ENCODE measurements at places on chromosomes 5 and 9.
A peak's percentile ranks its signal among the peaks of the same experiment; 100 is the strongest.

- DNase-seq: no peak
Observed at GRCh38 chr5:148020257-148020988, 43.4 kb upstream of the SPINK5 start.

- DNase-seq: no peak
Observed at GRCh38 chr5:127609957-127610356, 38.9 kb upstream of the CTXN3 start.

DNA sequence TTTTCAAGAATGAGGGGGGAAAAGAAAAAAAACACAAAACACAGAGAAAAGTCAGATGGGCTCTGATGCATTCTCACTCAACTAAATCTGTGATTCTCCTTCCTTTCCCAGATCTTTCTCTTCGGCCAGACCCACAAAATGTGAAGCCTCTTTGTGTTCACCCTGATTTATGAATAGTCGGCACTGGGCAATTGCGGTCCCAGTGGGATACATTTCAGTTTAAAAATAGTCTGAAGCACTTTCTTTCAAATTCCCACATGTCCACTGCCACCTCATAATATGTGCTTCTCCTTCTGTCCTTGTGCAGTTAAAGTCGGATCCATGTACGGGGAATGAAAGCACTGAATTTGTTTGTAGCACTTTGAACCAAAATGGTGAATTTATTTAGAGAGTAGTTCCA, 995.4 kb upstream of the WWC1 start:
- no peak for DNase-seq

GRCh38 chr5:113344973-113345940, 89.5 kb downstream of the TSSK1B start:
- no peak for DNase-seq

DNA sequence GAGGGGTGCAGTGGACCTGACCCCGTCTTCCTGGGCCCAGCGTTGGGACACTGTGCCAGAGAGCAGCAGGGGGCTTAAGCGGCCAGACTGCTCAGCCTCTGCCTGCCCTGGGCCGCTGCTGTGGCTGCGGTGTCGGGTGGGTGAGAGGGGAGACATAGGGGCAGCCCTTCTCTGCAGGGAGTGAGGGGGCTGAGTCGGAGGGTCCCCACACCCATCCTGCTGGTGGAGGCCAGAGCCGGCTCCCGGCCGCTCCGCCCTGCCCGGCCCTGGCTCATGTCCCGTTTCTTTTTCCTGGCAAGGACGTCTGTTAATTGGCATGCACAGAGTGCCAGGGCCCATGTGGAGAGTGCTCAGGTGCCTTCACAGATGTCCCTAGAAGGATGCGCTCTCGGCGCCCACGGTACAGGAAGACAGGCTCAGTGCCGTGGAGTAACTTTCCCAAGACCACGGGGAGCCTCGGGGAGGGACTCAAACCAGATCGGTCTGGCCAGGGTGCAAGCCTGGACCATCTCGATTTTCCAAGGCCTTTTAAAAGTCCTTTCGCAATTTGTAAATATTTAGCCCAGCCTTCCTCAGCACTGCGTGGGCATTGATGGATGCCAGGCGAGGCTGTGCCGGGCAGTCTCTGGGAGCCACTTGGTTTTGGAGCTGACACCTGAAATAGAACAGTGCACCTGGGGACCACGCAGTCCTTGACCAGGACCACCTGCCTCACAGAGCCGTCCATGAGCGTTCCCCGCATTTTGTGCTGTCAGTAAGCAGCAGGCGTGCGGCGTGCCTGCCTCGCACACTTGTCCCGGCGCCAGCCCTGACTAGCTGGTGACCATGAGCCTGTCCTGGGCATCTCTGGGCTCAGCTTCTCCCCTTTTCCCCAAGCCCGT, 60.9 kb downstream of the RXRA start:
- DNase-seq: no peak

DNA sequence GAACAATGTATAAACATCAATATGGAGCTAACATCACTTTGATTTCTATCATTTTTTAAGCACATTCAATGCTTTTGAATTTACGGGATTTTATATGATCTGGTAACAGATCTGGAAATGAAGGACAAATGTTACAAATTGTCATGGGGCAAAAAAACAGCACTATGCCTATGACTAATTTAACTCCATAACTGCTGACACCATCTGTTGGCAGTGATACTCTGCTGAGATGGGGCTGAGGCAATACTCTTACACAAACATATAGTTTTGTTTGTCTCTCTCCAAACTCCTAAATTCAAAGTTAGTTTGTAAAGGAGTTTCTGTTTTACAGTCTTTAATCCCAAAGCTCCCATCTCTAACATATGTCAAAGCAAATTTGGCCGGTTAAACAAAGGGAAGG, 132.5 kb upstream of the FER start:
- no peak for DNase-seq

GRCh38 chr5:177473443-177474001, at the start of gene DBN1:
DBN1 (minus strand) TSS chr5:177473634; CDS start chr5:177473521, 113 bp downstream.
- DNase-seq: peak; percentile 71

DNA sequence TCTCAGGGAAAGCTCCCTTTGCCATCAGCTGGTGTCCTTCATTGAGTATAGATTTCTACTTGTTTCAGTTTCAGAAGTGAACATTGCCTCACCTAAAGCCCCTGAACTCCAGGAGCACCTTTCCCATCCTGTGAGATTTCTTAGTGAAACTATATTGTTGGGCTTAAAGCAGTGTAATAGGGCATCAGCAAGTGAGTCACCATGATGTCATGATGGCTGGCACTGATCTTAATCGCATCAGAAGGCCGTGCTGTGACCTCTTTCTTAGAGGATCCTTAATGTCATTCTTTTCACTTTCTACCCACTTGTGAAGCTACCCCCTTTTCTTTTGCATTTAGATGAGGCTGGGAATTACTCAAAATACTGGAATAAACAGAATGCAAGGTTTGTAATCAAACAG, 401.3 kb downstream of the MTRR start:
- no peak for DNase-seq

DNA sequence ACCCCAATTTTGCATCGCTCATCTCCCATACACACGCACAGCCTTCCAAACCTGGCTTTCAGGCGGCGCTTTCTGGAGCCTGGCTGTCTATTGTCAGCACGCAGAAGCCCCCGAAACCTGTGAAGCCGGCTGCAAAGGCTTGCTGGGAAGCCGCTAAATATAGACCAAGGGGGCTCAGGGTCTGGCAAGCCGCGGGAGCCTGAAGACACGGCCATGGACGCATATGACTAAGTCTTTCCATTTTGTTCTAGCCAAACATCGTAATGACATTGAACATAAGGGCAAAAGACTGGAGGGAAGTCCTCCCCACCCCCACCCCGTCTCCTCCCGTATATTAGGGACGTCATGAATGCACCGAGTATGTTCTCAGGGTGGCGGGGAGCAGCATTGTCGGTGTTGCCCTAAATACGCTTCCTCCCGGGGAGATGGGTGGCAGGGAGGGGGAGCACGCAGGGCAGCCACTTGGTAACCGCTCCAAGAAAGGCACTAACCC, 1.1 kb downstream of the CTNND2 start:
- peak; percentile 28 for DNase-seq

DNA sequence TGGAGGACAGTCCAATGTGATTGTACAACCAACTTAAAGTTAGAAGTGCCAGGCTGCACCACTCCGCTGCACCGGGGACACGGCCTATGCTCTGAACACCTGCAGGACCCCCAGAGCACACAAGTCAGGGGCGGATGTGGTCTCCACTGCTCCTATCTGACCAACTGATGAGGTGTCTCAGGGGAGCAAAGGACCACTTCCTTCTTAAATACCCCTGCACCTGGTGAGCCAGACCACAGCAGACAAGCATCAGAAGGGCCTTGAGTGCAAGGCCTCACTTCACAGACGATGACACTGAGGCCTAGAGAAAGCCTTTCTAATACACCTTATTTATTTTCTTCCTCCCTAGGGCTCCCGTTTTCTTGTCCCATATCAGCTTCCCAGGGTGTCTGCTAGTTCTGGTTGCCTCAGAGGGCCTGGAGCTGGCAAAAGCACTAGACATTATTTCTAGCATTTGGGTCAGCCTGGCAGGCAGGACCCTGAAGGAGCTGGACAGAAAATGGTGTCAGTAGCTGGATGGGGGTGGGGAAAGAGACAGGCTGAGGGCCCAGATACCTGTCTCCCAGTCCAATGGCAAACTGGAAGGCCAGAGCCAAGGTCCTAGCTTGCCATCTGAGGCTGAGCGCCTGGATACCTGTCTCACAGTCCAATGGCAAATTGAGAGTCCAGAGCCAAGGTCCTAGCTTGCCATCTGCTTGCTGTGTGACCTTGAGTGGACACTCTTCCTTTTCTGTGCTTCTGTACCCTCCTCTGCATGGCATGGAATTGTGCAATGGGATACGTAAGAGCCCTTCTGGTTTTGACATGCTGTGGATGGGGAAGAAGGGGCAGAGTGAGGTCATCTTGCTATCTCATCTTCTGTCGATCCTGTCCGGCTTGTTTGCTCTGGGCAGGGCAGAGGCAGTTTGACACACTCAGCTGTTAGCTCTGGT, 9.0 kb downstream of the CCDC69 start:
- DNase-seq: no peak

GRCh38 chr9:123925819-123926218, 4.1 kb downstream of the DENND1A start:
- DNase-seq: no peak

- DNase-seq: no peak
Observed at GRCh38 chr5:77003246-77003645, 27.0 kb upstream of the AGGF1 start.

DNA sequence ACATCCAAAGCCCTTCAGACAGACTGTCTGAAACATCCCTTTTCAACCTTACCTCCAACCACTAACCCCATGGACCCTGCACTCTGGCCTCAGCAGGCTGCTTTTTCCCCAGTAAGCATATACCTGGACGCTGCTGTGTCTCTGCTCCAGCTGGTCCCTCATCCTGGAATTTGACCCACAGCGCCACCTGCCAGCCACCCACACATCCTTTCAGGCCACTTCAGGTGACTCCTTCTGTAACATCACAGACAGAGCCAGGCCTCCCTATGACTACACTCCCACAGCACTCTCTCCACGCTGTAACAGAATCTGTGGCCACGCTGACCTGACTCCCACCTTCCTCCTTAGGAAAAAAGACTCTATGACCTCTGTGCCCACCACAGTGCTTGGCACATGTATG, 3.4 kb downstream of the MGAT1 start:
- DNase-seq: peak; percentile 74

- DNase-seq: no peak
Observed at GRCh38 chr5:110651507-110651906, 75.0 kb downstream of the TMEM232 start.

GRCh38 chr9:124784509-124784908, 7.6 kb downstream of the OLFML2A start:
- no peak for DNase-seq

GRCh38 chr9:76405868-76406267, 11.6 kb upstream of the RFK start:
- no peak for DNase-seq

DNA sequence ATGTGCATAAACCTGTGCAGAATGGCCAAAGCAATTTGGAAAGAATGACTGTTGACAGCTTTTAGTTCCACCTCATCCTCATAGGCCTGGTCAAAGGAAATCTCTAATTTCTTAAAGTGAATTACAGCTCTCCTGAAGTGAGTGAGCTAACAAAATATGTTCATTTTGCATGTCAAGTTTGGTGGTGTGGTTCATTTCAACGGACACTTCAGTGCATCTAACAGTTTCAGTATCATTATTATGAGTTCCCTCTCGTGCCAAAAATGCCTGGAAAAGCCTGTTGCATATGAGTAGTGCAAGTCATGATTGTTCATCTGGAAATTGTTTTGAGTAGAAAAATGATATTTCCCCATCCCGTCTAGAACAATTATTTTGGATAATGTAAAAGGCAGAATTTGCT, 53.2 kb upstream of the HMHB1 start:
- no peak for DNase-seq

DNA sequence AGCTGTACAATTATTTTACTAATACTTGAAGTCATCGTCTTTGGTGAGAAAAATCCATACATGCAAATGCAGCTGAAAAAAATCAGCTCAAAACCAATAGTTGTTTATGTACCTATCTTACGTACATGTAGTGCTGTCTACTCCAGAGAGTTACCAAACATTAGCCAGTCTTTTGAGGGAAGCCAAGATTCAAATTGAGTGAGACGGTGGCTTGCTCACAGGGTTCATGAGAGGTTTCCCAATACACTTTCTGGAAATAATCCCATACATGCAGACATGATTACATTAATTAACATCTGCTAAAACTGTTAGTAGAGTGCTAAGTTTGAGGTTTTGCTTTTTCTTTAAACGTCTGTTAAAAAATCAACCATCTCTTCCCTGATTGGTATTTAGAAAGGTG, 2.3 kb downstream of the C9orf72 start:
- DNase-seq: no peak

- DNase-seq: no peak
Observed at GRCh38 chr5:3354606-3355005, 241.0 kb upstream of the IRX1 start.

DNA sequence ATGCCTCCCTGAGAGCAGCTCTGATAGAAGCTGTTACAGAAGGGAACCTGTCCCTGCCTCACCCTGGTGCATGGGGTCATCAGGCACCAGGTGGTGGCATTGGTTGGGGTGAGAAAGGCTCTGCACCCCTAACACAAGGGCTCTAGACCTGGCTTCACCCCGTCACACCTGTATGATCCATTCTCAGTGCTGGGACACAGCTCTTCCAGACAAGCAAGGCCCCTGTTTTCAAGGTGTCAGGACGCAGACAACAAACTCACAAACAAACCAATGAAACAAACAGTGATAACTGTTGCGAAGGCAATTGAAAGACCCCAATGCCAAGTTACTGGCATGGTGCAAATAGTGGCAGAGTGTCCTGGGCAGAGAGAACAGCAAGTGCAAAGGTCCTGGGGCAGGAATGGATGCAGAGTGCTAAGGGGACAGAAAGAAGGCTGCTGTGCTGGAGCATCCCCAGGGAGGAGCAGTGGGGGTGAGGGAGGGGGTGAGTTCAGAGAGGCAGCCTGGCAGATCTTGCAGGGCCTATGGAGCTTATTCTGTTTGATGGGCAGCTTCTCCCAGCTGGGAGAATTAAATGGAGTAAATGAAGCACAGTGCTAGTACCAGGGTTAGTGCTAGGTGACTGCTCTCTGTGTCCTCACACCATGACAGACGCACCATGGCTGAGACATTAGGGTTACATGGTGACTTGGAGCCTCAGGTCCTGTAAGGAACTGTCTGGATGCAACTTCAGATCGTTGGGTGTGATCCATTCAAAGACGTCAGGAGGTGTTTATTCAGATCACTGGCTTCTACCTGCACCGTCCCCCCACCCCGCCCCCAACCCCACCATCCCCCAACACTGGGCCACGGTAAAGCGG, 67.9 kb upstream of the UNC5A start:
- DNase-seq: peak; percentile 18

GRCh38 chr5:87010736-87011135, 256.9 kb upstream of the RASA1 start:
- no peak for DNase-seq

GRCh38 chr5:50702615-50703366, 36.4 kb downstream of the PARP8 start:
- no peak for DNase-seq

- no peak for DNase-seq
Observed at GRCh38 chr5:129724222-129724621, 23.7 kb upstream of the MINAR2 start.
